ENCODE measurements at places on chromosomes 3 and 15.

- DNase-seq, result no peak
These were observed 187.3 kb upstream of the ZNF385D start for GRCh38 chr3:21938267-21938681.

DNA sequence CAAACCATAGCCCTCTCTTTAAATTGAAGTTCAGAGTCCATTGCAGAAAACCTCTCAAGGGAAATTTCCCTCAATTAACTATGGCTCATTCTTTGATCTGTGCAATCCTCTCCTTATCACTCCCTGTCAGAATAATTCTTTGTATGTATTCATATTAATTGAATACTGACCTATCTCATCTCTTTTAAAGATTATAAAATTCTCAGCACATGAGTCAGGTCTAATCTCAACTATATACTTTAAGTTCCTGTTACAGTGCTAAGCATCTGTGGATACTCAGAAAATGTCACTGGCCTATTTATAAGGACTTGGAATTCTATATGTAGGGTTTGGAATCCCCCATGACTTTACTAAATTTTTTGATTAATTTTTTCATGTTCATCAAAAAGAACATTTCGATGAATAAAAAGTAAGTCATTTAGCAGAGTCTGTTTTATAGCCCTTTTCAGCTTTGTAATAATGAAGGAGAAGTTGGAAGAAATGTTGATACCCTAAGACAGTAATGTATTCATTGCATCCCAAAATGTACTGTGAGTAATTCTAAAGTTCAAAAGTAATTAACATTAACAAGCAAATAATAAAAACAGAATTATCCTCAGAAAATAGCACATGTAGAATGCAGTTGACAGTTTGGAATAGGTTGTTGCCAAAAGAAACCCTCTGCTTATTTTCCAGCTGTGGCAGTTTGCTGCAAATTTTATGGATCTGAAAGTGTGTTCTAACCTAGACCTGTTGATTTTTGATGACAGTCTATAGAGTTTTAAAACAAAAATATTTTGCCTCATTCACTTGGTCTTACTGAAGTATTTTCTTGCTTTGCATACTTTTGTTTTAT, 503.4 kb upstream of the CBLB start:
- no peak for DNase-seq

DNA sequence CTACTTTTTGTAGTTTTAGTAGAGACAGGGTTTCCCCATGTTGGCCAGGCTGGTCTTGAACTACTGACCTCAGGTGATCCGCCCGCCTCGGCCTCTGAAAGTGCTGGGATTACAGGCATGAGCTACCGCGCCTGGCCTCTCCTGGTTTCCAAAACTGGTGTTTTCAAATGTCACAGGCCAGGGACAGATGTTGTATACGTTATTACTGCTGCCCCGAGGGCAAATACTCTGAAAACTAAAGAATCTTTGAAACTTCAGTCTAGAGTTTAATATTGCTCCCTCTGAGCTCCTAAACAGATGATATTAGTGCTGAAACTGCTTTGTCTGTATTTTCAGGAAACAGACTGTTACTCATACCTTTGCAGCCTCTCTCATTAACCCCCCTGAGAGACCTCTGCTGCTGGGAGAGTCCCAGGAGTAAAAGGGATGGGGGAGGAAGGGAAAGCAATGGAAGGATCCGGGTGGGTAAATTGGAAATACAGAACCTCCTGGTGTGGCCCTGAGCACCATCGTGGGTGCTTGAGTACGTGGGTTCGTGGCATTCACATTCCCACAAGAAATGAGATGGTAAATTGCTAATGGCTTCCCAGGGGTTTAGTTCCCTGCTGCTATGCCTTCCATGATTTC, 96.3 kb upstream of the IGF1R start:
- no peak for DNase-seq

DNA sequence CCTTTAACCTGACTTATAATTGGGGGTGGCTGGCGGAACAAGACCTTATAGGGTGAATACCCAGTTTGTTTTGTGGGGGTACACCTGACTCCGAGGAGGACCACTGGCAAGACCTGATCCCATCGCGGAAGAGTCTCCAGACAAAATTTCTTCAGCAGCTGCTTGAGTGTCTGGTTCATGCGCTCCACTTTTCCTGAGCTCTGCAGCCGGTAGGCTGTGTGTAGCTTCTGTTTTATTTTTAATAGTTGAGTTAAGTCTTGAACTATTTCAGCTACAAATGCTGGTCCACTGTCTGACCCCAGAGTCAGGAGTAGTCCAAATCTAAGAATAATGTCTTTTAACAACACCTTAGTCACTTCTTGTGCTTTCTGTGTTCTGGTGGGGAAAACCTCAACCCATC, 21.2 kb upstream of the NOX5 start:
- no peak for DNase-seq

DNA sequence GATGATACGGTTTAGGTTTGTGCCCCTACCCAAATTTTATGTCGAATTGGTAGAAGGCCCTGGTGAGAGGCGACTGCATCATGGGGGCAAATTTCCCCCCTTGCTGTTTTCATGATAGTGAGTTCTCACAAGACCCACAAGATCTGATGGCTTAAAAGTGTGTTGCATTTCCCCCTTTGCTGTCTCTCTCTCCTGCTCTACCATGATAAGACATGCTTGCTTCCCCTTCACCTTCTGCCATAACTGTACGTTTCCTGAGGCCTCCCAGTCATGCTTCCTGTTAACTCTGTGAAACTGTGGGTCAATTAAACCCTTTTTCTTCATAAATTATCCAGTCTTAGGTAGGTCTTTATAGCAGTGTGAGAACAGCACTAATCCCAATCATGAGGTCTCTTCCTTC, 381.2 kb downstream of the RSL24D1 start:
- DNase-seq, result no peak

DNA sequence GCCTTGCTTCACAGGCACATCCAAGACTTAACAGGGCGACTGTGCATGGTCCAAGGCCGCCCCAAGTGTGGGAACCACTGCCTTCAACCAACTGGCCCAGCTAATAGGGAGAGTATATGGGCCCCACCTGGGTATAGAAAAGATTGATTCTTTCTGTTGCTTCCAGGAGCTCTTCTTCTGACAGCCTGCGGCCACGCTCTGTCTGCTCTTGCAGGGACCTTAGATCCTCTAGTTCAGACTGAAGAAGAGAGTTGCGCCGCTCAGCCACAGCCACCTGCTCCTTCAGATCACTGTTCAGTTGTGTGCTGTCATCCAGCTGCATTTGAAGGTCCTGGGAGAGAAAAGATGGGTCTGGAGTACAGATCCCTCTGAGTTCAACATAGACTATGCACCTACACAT, 102.2 kb downstream of the HHLA2 start:
- no peak for DNase-seq

DNA sequence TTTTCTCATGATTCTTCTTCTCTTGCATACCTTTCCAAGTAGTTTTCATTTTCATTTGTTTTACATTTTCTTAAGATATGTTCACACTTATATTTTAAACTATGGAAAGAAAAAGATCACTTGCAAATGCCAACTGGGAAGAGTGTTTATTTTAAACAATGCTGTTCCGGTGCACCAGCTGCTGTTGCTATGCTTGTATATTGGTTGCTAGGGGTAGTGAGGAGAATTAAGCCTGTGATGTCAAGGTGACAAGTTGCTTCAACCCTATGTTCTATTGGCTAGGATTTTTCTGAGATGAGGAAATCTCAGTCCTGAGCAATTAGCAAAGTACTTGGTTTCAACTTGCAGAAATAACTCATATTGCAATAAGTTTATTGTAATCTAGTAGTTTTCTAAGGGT, 500.1 kb downstream of the MFSD1 start:
- no peak for DNase-seq

DNA sequence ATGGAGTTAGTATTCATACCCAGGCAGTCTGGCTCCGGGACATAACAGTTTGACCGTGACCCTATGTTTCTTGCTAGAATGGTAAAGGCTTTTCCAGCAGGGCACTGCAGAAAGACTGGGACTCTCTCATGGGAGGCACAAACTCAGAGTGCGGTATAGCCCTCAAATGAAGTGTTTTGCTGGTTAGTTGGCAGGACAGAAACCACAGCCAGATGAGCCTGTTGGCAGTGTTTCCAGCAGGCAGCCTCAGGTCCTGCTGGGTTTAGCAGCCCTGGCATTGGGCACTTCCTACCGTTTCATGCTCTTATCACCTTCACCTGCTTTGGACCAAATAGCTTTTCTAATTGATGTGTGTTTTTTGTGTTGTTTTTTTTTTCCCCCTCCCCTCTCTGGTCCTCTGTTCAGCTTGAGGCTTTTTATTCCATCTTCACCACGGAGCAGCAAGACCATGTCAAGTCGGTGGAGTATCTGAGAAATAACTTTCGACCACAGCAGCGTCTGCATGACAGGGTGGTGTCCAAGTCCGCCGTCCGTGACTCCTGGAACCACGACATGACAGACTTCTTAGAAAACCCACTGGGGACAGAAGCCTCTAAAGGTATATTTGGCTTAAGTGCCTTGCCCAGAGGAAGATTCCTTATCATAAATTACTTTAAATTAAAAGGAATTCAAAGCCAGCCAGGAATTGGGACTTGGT, 205.6 kb downstream of the FEZF2 start:
- no peak for DNase-seq

All from stimulated activated CD4-positive, alpha-beta T cell treated with anti-CD3 and anti-CD28 coated beads, Interleukin-1b, Interleukin-23, amount 100 ng/mL, for 4 hours (primary cell).